ENCODE measurements at places on chromosomes 6 and 20. TPM values are rescaled to one million over a fixed set of nuclear protein-coding genes. Genes with fewer than 3 reads are reported as not detected.

The MOG gene
- total RNA-seq = not detected

DNA sequence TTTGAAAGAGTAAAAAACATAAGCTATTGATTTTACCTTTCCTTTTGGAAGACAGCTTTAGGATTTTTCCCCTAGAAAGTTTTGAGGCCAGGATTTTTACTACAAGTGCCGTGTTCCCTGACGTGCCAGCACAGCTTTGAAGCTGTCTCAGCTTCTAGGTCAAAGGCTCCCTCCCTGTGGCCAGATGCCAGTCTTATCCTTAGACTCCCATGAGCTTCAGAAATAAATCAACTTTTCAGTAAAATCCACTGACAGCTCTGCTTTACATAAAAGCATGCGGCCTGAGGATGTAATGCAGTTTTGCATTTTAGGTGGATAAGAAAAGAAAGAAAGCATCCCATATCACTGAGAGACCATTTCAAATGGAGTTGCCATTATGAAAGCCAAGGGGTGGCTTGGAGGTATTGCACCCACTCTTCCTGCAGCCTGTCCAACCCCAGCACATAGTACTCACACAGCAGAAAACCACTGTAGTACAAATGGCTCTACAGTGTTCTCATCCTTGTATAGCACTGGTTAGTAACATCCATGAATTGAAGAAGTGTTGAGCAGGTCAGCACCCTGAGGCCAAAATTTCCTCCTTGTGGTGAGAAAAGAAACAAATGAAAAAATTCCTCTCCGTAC lies 15.2 kb upstream of the ATXN1 start:
- no peak for DNase-seq

The TCP11 gene
- total RNA-seq = not detected

The PACSIN1 gene
- total RNA-seq = 0.51 TPM

DNA sequence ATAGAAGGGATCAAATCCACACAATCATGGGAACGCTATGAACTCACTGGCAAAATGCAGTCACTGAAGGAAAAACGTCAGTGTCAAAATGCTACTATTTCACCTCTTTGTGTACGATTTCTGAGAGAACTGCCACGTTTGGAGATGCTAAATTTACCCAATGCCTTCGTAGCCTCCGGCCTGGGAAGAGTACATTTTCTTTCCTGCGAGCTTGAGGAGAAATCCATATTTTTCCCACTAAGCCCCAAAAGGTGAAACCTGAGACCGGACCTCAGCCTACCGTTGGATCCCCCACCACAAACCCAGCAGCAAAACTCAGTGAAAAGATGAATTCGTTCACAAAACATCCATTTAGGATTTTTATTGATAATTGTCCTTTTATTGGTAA lies 131.7 kb downstream of the GPX5 start:
- no peak for DNase-seq

DNA sequence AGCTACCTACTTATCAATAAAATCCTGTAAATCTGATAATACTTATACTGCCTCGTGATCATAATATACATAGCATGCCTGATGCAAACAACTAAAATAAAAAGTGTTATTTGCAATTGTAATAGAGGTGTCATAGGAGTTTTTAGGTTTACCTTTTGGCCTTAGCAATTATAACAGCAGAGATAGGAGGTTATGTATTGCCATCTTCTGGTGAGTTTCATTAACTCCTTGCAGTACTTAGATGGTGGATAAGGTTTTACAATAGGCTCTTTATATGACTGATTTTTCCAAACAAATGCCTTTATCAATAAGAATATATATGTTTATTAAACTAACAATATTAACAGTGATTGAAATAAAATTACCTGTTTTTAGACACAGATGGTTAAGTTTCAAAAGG lies 27.8 kb upstream of the MYCT1 start:
- no peak for DNase-seq

The PLCB1 gene
- total RNA-seq = 3.6 TPM

DNA sequence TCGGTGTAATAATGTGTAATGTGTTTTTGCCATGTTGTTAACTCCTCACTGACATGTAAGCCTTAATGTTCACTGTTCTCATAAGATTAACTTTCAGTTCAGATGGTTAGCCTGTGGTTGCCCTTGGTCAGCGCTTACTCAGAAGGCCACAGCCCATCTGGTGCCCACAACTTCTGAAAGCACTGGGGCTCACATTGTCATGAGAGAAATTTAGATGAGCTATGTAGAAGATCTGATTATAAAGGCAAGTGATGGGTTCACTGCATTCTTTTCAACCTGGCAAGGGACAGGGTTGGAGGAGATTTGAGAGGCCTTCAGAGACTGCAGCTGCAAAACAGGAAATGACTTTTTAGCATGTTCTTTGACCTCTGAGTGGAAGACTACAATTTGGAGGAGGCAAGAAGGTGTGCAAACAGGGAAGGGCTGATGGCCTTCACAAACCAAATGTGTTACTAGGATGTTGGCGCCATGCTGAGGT lies 242.3 kb upstream of the SUPT3H start:
- peak; percentile 61 for DNase-seq

The TRIM40 gene
- not detected for total RNA-seq

The PKIB gene
- total RNA-seq = 0.90 TPM

DNA sequence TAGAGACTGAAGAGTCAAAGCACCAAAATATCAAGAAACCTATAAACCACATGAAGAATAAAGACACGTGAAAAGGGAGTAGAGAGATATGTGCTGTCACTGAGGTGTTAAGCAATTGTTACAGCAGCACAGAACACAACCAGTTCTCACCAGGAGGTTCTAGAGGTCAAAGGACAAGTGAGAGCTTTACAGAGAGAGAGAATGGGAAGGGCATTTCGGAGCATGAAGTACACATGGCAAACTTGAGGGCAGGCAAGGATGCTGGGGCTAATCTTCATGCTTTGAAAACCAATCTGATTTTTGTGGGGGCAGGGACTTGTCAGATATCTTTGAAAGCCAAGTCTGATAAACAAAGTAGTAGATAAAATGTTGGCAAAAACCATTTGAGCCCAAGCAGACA lies 142.3 kb upstream of the NRSN1 start:
- no peak for DNase-seq

The PTGIS gene
- total RNA-seq = 1.6 TPM

The IL20RA gene
- not detected for total RNA-seq

DNA sequence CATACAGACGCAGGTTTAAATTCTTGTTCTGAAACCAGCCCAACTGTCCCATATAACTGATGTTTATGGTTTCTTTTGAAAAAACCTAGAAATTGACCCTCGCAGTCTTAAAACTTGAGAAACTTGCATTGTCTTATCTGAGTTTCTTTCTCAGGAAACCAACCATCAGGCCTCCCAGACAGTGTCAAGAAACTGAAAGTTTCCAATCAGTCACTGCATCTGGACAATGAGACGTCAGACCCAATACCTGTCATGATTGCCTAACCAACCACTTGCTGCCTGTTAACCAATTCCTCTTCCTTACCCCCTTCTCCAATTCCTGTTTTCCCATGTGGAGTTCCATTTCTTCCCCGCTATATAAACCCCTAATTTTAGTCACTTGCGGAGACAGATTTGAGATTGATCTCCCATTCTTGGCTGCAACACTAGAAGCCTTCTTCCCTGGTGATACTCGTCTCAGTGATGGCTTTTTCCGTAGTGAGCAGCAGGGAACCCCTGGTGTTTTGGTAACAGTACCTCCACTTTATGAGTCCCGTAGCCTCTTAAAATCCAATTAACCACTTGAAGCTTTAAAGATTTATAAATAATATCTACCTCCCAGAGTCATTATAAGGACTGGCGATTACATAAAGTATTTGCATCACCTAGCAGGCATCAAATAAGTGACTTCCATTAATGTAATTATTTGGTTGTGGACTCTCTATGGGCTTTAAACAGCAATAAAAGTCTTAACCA lies 49.3 kb downstream of the GPR63 start:
- no peak for DNase-seq

DNA sequence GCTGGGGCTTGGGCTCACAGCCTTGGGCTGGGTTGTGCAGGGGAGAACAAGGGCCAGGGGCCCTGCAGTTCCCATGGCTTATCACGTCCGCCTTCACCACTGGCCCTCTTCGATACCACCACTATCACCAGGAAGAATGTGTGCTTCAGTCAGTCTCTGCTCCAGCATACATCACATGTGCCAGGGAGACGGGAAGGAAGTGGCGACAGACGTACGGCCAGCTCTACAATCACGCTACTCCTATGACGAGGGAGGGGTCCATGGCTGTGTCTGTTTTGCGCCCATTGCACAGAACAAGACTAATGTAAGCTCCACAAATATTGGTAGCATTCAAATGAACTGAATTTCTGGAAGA lies 72.1 kb downstream of the TRAM2 start:
- DNase-seq = no peak

GRCh38 chr6:104653781-104654180 lies 205.9 kb downstream of the HACE1 start:
- no peak for DNase-seq

All from activated CD8-positive, alpha-beta T cell treated with anti-CD3 and anti-CD28 coated beads for 36 hours (primary cell).